ENCODE measurements at places on chromosomes 11 and 22.

DNA sequence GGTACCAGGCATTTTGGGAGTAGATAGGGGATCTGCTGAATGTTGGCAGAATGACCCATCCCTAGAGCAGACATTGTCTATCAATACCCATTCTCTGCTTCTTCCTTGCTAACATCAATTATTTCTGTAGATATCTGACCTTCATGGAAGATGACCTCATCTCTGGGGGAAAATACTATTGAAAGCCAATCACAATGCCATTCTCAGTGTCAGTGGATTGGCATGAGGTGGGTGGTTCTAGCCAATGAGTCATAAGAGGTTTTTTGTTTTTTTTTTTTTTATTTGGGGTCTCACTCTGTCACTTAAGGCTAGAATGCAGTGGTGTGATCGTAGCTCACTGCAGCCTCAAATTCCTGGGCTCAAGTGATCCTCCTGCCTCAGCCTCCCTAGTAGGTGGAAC is 42.5 kb downstream of the SNX19 start:
- DNase-seq = no peak

DNA sequence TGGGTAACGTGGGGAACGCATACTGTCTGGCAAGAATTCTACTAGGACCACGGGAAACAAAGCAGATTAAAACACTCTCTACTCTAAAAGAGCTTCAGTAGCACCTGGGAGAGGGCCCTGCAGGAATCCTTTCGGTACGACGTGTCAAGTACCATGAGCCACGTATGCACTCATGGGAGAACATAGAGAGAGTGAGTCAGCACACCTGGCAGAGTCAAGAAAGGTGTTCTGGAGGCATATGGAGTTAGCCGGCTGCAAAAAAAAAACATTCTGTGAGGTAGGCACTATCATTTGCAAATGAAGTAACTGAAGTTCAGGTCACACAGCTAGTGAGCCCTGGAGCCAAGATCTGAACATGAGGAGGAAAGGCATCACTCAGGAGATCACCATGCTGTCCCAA is 71.1 kb upstream of the BID start:
- no peak for DNase-seq

GRCh38 chr11:112732031-112732430 is 229.2 kb upstream of the NCAM1 start:
- no peak for DNase-seq

- DNase-seq = no peak
These were observed 155.2 kb downstream of the MAML2 start for GRCh38 chr11:96187822-96188221.

GRCh38 chr11:69101115-69101791 is 52.5 kb downstream of the TPCN2 start:
- peak; percentile 78 for DNase-seq

DNA sequence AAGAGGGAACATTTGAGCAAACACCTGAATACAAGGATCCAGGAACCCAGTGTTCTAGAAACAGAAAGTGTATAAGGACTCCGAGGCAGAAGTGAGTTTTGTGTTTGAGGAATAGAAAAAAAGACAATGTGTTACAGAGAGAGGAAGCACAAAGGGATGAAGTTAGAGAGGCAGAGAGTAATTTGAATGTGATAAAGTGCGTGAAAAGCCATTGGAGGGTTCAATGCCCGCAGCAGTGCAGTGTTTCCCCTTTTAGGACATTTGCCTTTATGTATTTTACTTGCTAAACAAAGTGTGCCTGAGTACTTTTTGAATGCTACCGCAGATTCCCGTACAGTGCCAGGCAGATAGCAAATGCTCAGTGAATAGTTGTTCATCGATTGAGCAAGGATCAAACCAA is 508.5 kb downstream of the RAB38 start:
- DNase-seq = no peak

- DNase-seq = no peak
These were observed 12.9 kb upstream of the CRY2 start for GRCh38 chr11:45834298-45834756.

GRCh38 chr11:31582697-31583096 is 73.1 kb downstream of the ELP4 start:
- DNase-seq = no peak

DNA sequence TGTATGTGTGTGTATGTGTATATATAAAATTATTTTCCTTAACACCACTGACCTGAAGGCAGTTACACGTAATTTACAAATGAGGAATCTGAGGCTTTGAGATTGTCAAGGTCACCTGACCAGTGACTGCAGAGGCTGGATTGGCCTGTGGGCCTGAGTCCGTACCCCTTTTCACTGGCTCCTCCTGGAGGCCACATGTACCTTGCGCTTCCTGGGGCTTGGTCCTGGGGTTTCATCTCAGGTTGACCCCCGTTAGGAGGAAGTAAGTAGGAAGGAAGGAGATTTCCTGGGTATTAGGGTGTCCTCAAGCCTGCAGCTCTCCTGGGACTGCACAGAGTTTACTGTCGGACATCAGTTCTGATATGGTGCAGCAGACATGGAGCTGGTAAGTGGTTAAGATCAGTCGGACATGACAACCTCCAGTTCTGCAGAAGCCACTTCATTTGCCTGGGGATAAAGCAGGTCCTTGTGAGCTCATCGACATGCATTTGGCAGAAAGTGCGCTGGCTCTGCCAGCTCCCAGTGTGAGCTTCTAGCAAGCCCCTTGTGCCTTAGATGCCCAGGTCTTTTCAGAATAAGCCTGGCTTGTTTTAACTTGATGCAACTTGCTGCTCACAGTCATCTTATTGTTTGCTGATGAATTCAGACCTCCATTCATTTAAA is 36.6 kb downstream of the ST3GAL4 start:
- DNase-seq = no peak

DNA sequence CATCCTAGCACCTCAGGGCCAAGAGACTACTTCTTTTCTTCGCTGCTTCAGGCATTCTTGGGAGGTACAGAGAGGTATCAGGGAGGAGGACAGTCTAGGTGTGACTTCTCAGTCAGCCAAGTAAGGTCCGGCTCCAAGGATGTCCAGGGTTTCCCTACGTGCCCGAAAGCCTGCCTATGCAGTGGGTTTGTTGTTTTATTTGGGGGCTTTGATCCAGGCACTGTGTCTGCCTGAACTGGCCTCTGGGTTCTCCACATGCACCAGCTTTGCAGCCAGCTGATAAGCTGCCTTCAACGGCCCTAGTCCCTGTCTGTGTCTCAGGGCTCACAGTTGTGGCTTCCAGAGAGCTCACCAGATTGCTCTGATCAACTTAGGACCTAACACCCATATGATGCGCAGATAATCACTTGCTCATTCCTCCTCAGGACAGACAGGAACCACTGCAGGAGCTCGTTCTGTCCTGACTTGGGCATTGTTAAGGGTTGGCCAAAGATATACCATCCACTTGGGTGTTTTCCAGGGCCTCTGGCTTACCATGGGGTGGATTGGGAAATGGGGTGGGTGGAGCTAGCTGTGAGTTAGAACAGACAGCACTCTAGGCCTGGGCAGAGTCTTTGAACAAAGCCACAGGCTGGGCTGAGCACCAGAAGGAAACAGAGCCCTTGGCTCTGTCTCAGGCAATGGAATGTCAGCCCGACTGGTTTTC is 45.5 kb upstream of the CRYBB3 start:
- no peak for DNase-seq

DNA sequence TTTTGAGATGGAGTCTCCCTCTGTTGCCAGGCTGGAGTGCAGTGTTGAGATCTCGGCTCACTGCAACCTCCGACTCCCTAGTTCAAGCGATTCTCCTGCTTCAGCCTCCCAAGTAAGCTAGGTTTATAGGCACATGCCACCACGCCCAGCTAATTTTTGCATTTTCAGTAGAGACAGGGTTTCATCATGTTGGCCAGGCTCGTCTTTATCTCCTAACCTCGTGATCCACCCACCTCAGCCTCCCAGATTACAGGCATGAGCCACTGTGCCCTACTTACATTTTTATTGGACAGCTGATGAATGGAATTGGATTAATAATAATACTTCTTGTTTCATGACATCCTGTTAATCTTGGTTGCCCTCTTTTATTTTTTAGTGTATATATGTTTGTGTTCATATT is 3.0 kb upstream of the MRGPRD start:
- DNase-seq = no peak

DNA sequence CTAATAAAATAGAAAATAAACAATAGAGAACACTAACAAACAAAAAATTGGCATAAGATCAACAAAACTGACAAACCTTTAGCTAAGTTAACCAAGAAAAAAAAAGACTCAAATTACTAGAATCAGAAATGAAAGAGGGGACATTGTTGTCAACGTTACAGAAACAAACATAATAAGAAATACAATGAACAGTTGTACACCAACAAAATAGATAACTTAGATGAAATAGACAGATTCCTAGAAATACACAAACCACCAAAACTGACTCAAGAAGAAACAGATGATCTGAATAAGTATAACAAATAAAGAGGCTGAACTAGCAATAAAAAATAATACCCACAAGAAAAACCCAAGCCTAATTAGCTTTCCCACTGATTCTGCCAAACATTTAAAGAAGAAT is 34.7 kb upstream of the TMPRSS4 start:
- no peak for DNase-seq

- DNase-seq = no peak
These were observed 18.4 kb downstream of the MTMR3 start for GRCh38 chr22:29901354-29901753.

- no peak for DNase-seq
These were observed 37.9 kb downstream of the PIK3C2A start for GRCh38 chr11:17169876-17170275.

DNA sequence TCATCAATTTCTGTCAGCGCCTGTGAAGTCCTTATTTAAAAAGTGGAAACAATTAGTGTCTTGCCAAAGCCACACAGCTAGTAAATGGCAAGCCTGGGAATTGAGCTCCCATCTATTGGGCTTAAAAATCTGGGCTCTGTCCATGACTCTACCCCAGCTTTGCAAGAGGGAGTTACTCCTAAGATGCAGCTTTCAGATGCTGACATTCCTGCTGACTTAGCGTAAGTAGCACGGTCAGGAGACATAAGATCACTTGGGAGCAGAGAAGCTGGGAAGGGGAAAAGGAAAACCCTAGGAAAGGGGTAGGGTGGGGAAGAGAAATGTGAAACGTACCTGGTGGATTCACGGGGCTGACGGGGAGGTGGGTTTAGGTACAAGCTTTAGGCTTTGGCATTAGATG is 36.0 kb upstream of the OR4B1 start:
- DNase-seq = no peak

DNA sequence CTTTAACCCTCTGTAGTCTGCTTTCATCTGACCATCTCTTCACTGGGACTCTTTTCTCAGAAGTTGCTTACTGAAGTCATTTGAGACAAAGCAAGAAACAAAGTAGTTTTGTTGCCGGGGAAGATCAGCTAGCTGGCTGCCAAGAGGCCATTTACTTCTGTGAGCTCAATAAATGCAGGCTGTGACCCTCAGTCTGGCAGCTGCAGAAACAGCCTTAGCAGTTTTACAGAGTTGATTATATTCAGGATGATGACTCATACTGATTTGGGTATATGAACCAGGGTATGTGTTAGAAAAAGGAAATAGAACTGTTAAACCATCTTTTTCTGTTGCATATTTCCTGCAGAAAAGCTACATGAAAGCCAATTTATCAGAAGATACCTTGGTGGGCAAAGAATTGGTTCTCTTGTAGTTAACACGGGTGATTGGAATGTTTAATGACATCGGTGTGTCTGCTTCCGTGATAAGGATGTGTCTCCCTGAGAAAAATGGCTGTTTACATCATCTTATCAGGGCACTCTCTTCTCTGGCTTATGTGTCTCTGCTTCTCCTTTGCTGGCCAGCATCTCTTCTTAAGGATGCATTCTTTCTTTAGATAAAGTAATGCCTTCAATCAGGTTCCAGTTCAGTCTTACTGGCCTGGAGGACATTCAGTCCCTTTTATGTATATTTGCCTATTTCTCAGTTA is 18.5 kb downstream of the FIBIN start:
- no peak for DNase-seq

GRCh38 chr11:16935518-16936302 is 78.5 kb downstream of the PLEKHA7 start:
- no peak for DNase-seq

GRCh38 chr22:22420580-22420979 is 88.0 kb downstream of the ZNF280B start:
- DNase-seq = no peak

GRCh38 chr11:27472398-27473016 is at the start of gene LGR4:
Gene LGR4, minus strand, starts transcription at chr11:27472790. Its CDS starts 488 bp downstream, at chr11:27472302.
- DNase-seq = peak; percentile 61

- no peak for DNase-seq
These were observed 9.0 kb downstream of the TUBA8 start for GRCh38 chr22:18119409-18120110.

- no peak for DNase-seq
These were observed 2.4 kb downstream of the TRMT112 start for GRCh38 chr11:64314805-64315561.

- DNase-seq = peak; percentile 7
These were observed 115.1 kb upstream of the RASSF10 start for GRCh38 chr11:12893787-12894672.

- DNase-seq = no peak
These were observed 30.5 kb upstream of the PPARA start for GRCh38 chr22:46119729-46120419.

GRCh38 chr11:36693139-36693843 is 95.3 kb upstream of the RAG2 start:
- no peak for DNase-seq

GRCh38 chr11:13883042-13883441 is 79.5 kb upstream of the SPON1 start:
- DNase-seq = no peak

DNA sequence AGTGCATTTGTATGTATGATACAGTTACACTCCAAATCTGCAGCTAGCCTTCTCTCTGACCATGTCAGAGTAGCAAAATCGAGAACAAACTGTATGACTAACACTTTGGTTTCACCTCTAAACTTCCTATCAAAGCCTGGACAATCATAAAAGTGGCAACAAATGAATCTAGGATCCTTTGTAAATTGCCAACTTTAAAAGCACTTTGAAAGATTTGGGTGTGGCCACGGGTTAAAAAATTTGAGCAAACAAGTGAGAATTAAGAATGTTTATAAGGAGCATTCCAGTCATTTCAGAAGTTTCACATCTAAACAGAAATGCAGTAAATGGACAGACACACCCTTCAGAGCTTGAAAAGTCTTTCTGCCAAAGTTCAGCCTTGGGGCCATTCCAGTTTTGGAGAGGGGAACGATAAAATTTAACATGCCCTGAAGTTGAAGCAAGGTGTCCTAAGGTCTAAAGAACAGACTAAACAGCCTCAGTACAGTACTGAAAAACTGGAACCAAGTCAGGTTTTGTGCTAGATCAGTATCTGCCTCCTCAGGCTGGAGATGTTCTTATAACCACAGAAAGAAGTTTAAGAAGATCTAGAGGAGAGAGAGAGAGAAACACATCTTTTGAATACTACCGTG is 181.9 kb upstream of the BDNF start:
- DNase-seq = no peak

DNA sequence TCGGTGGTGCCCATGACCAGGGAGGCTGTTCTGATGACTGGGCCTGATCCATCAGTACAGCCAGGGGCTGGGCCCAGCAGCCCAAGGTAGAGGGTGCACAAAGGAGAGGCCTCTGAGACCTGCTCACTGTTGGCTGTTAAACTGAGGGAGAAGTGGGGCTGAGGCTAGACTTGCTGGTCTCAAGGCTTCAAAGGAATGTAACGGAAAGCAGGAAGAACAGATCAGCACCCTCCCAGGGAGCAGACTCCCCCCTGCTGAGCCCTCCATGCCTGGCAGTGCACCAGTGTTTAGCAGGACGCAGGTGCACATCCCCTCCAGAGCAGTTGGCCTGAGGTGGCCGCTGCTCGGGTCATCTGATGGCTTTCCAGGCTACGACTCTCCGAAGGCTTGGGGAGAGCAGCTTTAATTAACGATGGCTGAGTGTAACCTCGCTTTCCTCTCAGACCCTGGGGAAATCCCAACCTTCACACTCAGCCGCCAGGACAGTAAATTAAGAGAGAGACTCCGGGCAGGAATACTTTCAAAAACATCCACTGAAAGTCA is 255.7 kb upstream of the NARS2 start:
- DNase-seq = no peak
